Hematopoietic multipotent progenitor cell (in vitro differentiated cells): ENCODE measurements at places on chromosomes 2 and 18. TPM values are rescaled to one million over a fixed set of nuclear protein-coding genes. Genes with fewer than 3 reads are reported as not detected.

DNA sequence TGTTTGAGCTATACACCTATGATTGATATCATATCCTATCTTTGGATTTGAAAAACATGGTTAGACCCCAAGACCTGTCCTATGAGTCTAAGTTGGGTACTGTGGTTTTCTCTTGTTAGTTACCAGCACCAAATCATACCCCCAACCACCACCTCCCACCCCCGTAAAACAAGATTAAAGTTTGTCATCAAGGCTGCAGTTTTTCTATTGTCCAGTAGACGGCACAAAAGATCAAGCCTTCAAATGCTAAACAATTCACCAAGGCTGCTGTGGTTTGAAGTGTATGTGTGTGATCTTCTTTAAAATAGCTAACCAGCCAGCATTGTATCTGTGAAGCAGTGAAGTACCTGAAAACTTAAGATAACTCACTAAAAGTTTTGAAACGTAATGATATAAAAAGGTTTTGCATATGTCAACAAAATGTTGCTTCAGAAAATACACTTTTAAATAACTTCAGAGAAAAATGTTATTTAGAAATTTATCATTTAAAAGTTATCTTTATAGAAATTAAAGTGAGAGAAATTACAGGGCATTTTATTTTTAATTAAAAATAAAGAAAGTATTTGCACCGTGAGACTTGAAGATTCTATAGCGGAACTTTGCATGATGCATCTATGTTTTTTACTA is 5.8 kb upstream of the MEIS1 start:
- DNase-seq = peak; percentile 89

- no peak for DNase-seq
These were observed 10.0 kb upstream of the ADAM17 start for GRCh38 chr2:9565436-9566153.

Gene MOGAT1
- not detected for total RNA-seq

Gene REG3G
- not detected for total RNA-seq
